ENCODE measurements at places on chromosomes 4 and X.
A peak's percentile ranks its signal among the peaks of the same experiment; 100 is the strongest.

DNA sequence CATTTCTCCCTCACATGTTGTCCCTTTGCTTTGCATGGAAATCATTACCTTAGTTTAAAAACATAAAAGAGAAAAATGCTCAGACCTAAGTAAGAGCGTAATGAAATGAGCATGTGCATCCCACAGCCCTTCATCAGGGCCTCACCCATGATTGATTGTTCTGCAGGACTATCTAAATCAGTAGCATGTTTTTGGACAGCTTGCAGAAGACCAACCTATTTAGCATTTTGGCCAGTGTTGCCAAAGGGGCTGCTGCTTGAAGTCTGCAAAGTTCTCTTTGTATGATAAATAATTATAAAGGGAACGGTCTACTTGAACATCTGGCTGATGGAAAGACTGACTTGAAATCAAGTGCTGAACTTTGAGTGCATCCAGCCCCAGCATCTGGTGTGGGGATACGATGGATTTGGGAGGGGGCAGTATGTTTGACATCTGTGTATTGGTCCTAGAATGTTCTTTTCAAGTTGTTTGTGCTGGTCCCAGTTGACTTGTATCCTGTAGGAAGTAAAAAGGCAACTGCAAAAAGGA is 76.1 kb upstream of the LIMCH1 start:
- DNase-seq = no peak

DNA sequence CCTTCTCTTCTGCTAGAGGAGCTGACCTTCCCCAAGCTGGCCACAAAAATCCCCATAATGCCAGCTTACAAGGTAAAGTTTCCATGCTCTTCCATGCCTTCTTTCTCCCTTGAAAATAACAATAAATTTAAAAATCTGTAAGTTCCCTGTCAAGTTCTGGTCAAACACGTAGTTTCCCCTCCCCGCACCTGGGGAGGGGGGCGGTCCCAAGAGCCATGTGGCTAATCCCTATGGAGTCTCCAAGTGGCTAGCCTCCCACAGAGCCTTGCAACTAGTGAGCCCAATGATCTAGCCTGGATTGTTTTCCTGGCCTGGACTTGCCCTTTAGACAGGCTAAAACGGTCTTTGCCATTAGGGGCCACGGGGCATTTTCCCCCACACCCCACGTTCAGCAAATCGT is 2.1 kb upstream of the NRK start:
- DNase-seq = no peak

DNA sequence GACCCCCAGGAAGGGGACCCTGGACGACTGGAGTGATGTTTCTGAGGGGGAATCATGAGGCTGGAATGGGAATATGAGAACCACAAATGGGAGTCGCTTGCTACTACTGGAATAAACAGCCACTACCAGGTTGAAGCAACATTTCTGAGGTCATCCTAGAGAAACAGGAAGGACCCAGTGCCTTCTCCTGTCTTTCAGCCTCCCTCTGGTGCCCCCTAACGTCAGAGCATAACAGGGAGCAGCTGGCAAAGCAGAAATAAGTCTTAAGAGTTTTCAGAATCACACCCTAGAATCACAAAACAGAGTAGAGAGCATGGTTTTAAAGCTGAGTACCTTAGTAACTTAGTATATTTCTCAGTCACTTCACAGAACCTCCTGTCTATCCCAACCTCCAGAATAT is 347.8 kb upstream of the PITX2 start:
- peak; percentile 5 for DNase-seq

DNA sequence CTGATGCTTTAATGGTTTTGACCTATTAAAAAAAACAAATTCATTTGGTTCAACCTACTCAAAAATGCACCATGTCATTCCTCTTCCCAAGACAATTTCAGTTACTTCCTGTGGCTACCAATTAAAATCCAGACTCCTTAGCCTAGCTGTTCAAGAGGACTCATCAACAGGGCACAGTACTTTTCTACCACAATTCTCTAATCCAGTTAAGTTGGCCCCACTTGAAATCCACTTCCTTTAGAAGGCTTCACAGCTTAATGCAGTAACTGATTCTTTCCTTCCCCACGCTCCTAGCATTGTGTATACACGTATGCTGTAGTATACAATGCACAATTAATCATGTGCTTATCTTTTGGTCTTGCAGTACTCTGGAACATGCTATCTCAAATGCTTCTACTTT is 129.8 kb downstream of the UGT8 start:
- no peak for DNase-seq

DNA sequence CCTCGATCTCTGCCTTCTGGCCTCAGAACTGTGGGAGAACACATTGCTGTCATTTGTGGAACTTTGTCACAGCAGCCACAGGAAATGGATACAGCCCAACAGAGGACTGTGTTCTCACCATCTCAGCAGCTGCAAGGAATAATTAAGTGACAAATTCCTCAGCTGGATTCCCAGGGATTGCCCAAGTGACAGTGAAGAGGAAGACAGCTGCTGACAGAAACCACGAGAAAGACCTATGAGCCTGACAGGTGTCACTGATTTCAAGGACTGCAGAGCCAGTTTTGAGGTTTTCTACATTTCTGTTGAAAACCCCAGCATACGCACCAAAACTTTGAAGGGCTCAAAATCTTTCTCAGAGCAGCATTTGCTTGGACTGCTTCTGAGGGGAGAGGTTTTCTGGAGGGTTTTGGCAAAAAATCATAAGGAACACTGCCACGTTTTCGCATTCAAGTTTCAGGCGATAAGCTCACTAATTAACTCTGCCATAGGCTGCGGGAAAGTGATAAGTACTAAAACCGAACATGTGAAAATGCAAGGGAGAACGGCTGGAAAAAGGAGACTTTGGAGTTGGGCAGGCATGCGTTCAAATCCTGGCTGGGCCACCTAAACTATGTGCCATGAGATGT is 88.8 kb downstream of the DRD5 start:
- DNase-seq = no peak

- no peak for DNase-seq
Observed at GRCh38 chr4:86627462-86628135, 33.5 kb downstream of the PTPN13 start.

- DNase-seq = no peak
Observed at GRCh38 chrX:133335027-133335426, 80.3 kb downstream of the GPC4 start.

GRCh38 chr4:158333820-158334219 is 123.5 kb downstream of the TMEM144 start:
- no peak for DNase-seq

DNA sequence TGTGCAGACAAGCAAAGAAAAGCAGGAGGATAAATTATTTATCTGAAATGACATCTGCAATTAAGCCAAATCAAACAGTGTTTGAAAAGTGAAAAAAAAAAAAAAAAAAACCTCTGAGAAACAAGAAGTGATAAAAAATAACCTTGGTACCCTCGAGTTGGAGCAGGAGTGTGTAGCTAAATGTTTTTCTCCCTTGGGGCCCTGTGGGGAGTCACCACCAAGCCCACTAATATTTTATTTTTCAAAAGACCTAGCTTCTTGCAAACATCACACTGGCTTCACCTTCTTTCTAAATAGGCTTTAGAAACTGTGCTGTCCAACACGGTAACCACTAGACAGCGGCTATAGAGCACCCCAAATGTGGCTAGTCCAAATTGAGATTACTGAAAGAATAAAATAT is 47.7 kb downstream of the SNX25 start:
- DNase-seq = no peak

DNA sequence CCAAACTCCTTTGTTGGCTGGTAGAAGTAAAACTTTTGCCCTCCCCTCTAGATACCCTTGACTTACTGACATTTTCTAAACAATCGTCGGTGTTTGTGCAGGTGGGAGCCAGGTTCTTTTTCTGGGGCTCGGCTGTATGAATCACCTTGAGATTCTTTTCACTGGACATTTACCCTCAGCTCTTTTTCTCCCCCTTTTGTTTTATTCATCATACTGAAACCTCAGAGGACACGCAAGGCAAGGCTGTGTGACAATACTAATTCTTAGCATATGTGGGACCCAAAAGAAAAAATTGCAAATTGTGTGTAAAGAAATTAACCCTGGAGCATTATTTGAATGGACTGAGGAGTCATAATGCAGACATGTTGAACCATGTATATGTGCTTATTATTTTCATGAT is 194.0 kb downstream of the PCDH19 start:
- DNase-seq = no peak

GRCh38 chrX:118392716-118393115 is 46.8 kb downstream of the WDR44 start:
- DNase-seq = no peak

DNA sequence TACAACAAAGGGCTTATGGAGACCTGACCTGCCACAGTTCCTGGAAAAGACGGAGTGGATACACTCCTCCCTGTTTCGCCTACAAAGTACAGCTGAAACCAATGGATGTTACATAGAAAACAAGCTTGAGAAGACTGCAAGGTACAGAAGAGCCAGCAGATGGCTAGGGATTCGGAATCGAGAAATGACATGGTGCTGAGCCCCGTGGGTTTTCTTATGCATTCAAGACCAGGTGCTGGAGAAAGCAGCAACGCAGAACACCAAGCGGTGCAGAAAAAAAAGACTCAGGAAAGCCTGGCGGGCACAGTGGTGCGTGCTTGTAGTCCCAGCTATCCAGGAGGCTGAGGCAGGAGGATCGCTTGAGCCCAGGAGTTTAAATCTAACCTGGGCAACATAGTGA is 13.8 kb downstream of the TIMM17B start:
- no peak for DNase-seq

All from SJSA1 (cell line).